ENCODE measurements at places on chromosomes 2 and 18.

- no peak for DNase-seq
Measured at GRCh38 chr2:215347878-215348277, 36.0 kb downstream of the ATIC start.

DNA sequence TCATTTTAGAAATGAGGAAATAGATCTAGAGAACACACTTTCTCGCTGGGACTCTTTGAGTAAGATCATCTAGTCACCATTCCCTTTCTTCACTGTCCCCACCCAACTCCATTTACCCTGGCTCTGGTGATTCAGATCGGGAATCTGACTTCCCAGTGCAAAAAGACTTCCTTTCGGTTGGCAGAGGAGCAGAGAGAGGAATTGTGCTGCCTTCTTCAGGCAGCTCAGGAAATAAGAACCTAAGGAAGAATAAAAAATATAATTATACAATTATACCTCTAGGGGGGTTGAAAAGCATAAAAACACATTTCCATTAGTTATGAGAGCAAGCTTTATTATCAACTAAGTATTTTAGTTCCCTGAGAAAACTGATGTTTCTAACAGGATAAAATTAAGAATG is 9.3 kb upstream of the MPP4 start:
- DNase-seq = peak; percentile 77

DNA sequence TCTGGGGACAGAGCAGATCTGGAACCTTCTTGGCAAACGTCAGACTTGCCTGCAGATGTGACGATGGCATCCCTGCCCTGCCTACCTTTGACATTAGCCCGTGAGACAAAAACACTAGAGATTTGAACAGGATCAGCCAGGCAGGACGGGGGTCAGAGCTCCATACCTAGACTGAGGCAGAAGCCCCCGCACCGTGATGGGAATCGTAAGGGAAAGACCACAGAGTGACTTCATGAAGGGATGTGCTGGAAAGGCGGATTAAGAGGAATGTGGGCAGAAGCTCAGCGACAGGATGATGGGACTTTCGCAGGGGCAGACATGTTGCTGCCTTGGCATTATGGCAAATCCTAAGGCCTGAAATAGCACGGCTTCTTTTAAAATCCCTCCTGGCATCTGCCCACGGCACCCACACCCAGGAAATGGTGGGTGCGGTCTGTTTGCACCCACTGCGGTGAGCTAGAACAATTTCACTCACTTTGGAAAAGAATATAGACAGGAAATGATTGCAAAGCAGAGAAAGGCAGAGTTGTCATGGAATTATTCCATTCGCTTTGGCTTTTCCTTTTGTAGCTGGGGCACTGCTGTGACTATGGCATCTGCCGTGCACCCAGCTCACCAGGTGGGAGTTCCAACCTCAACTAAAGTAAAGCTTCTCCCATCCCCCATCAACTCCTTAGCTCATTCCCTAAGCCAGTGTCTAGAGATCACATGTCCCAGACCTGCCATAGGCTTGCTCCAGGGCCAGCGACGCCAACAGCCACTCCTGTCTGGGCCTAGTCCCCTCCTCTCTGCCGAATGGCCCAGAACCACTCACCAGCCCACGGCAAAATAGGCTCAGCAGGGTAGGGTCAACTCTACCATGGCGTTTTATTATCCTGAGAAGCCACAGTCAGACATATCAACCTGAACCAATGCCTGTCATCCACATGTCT is 112.7 kb upstream of the NPAS2 start:
- no peak for DNase-seq

- no peak for DNase-seq
Measured at GRCh38 chr2:195574312-195574711, 82.7 kb upstream of the SLC39A10 start.

GRCh38 chr2:166360426-166360825 is 15.3 kb downstream of the SCN9A start:
- DNase-seq = no peak

DNA sequence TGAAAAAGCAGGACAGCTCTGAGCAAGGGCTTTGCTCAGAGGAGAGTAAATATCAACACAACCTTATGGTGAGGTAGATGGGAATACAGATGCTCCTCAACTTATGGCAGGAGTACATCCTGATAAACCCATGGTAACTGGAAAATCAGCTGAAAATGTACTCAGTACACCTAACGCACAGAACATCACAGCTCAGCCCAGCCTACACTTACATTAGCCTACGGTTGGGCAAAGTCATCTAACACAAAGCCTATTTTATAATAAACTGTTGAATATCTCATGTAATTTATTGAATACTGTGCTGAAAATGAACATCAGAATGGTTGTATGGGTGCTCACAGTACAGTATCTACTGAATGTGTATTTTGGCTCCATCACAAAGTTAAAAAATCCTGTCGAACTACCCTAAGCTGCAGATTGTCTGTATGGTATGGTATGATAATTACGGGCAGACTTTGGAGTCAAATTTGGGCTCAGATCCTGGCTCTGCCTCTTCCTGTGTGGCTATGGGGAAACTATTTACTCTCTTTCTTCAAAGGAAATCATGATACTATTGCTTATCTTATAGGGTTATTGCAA is 120.3 kb upstream of the LYPD1 start:
- no peak for DNase-seq

GRCh38 chr18:76498064-76498463 is 3.0 kb upstream of the ZNF516 start:
- DNase-seq = no peak

- no peak for DNase-seq
Measured at GRCh38 chr2:157488877-157489276, 45.0 kb upstream of the CYTIP start.

GRCh38 chr18:21831413-21831831 is 90.8 kb downstream of the MIB1 start:
- DNase-seq = no peak

GRCh38 chr2:73895473-73895872 is 2.7 kb downstream of the ACTG2 start:
- DNase-seq = no peak

GRCh38 chr2:127906206-127906926 is 20.6 kb upstream of the AMMECR1L start:
- no peak for DNase-seq

DNA sequence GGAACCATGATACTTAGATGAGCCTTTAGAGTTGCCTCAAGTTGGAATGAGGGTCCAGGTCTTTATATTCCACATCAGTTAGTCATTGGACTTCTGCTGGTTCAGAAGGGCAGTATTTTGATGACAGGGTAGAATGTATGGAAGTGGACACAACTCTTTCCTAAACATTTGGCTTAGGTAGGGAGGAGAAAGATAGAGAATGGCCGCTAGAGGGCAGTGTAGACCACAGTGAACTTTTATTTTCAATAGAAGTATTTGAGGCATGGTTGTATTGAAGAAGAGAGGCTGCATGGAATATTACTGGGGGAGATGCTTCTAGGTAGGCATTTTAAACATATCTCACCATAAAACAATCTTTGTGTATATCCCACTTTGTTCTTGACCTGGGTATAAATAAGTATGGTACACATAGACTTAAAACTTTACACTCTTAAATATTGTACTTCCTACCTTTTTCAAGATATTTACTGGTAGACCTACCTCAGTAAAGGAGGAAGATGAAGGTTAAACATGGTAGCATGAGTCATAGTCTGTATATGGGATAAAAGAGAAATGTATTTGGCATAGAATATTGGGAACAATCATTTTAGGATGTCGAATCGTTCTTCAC is 497.6 kb upstream of the FAM98A start:
- peak; percentile 59 for DNase-seq

- DNase-seq = no peak
Measured at GRCh38 chr2:138960191-138960590, 180.0 kb upstream of the NXPH2 start.
